ENCODE measurements at places on chromosomes 5 and 9.

DNA sequence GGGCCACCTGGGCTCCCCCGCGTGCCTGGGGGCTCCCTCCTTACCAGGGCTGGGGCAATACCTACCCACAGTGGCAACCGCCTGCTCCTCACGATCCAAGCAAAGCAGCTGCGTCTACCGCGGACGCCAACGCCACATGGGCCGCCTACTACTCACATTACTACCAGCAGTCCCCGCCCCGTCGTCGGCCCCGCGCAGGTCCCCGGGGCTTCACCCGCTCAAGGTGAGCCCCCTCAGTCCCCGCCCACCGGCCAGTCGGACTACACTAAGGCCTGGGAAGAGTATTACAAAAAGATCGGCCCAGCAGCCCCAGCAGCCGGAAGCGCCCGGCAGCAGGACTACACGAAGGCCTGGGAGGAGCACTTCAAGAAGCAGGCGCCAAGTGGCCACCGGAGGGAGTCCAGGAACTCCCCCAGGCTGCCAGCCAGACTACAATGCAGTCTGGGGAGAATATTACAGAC, 106.0 kb upstream of the MTAP start:
- no peak for DNase-seq

DNA sequence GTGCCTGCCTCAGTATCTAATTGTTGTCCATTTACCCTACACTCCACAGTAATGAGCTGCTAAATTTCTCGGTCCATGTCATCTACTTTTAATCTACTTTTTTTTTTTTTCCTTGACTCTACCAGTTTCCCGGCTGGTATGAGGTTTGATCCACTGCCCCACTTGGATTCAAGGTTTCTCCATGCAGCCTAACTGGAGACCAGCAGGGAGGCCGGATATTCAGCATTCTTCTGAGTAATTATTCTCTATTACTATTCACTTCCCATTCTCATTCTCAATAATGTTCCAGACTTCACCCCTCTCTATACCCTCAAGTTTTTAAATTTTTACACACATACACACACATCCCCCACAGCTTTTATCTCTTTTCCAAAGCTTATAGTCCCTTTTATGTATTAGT, 51.0 kb upstream of the SUSD1 start:
- DNase-seq: no peak

- no peak for DNase-seq
Measured at GRCh38 chr9:76996700-76997099, 22.8 kb upstream of the FOXB2 start.

DNA sequence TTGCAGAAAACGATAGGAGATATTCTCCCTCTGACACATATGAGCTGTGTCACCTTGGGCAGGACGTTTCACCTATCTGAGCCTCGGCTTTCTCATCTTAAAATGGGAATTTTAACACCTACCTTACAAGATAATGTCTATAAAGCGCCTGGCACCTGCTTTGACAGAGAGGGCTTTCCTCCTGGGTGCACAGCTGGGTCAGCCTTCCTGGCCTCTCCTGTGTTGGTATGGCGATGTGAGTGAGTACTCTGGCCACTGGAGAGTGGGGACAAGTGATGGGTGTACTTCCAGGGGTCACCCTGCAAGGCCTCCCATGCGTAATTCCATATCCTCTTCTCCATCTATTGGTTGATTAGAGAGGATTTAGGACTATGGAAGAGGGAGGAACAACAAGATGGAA, 113.1 kb upstream of the SMIM23 start:
- no peak for DNase-seq

- no peak for DNase-seq
Measured at GRCh38 chr5:127585661-127586060, 63.2 kb upstream of the CTXN3 start.

DNA sequence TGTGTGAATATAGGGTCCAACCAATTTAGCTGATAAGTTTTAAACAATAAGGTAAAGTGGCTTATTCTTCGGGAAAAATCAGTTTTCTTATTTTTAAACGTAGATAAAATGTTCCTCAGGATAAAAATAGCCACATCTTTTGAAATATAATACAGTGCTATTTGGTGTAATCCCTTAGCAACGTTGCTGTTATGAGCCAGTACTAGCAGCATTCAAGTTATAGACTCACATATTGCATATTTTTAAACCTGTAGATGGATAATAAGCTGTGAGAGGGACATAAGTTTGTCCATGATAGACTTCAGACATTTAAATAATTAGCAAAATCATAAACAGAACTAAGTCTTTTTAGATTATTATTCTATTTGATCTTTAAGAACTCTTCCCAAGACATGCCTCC, 6.3 kb downstream of the PDE4D start:
- no peak for DNase-seq

DNA sequence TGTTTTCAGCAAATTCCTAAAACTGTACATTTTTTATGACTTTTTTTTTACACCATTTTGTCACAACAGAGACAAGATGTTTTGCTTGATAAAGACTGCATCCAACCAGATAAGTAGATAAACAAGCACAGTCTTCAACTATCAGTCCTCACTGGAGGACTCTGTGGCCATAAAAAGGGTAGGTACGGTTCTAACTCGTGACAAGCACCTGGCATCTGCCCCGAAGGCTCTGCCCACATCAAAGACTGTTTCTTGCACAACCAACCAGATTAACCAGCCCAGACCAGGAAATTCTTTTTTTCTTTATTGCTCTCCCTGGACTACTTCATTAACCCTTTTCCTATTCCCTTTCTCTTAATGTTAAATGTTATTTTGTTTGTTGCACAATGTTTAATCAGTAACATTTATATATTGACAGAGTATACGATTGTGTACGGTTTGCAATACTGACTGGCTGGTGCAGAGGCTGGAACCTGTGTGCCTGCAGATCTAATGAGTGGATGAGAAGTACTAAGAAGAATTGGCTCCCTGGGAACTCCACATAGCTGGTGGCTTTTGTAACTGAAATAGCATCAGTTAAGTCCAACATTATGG, 74.1 kb downstream of the SERINC5 start:
- no peak for DNase-seq

DNA sequence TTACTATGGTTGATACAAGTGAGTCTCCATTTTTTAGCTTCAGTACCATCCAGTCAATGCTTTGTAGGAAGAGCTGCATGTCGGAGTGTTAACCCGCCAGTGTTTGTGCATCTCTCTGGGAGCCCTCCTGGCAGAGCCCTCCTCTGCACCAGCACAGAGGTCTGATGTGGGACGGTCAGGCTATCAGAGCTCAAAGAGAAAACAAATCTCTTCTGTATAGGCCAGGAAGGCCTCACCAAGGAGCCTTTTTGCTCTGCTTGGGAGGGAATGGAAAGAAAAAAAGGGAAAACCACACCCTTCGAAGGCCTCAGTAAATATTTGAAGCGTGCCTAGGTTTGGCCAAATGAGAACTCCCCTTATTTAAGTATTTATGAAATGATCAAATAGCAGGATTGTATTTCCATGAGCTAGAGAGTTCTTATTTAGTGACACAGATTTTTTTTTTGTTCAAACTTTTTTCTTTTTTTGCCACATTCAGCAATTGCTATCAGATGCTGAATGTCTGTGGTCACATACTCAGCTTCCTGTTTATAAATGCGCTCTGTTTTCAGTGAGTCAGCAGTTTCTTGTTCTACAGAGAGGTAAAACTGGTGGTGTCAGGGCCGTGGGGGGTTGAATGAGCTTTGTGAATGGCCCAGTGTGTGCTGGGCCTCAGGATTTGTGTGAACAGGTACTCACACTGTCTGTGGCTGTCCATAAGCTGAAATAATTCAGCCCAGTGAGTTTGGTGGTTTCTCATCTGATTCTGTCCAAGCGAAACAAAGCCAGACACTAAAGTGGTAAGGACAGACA, 226.6 kb downstream of the SNX18 start:
- DNase-seq: no peak

DNA sequence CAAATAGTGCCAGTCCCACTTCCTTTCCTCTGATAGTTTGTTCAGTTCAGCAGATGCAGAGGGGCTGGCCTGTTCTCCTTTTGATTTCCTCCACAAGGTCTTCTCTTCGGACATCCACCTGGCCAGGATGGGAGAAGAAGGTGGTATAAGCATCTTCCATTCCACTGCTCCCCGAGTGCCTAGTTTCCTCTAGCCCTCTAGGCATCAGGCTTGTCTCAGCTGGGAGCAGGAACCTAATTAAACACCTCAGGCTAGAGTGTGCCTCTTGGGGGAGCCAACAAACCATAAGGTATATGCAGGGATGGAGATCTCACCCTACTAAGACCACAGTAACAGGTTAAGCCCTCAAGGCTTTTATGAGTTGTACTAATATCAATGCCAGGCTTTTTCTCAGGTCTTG, 835 bp upstream of the DND1 start:
- no peak for DNase-seq

GRCh38 chr9:82526577-82526976, 536.4 kb downstream of the RASEF start:
- no peak for DNase-seq

- DNase-seq: no peak
Measured at GRCh38 chr5:150062216-150062922, 24.0 kb downstream of the CSF1R start.

DNA sequence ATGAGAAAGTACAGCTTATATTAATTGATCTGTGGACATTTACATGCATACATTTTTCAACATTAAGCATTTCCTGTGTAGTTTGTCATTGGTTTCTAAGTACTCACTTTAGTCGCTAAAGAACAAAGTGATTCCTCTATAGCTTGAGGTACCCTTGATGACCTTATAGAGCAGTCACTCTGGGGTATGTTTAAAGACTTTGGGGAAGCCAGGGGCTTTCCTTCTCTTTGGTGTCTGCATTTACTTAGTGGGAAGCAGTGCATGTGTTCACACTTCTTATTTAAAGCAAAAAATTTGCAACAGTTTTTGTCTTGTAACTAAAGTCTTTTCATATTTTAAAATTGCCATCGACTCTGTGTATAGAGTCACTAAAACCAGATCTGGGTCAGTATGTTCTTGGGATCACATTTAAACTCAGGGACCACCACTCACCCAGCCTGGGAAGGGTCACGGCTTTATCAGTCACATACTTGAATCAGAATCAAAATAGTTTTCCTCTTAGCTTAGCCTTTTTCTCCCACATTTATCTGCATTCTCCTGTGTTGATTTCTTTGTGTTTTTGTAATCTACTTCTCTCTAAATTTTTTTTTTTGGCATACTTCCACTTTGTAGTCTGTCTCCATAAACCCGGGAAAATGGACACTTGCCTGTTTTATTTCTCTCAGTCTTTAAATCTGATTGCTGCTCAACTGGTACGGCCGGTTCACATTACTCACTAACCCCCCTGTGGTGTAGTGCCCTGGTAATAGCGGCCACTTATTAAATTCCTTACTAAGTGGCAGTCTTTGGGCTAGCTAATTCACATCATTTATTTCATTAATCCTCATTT, 143.9 kb upstream of the FBN2 start:
- DNase-seq: no peak

- DNase-seq: no peak
Measured at GRCh38 chr5:32027093-32027716, 146.9 kb downstream of the GOLPH3 start.

GRCh38 chr9:118959366-118959765, 409.9 kb downstream of the BRINP1 start:
- no peak for DNase-seq

DNA sequence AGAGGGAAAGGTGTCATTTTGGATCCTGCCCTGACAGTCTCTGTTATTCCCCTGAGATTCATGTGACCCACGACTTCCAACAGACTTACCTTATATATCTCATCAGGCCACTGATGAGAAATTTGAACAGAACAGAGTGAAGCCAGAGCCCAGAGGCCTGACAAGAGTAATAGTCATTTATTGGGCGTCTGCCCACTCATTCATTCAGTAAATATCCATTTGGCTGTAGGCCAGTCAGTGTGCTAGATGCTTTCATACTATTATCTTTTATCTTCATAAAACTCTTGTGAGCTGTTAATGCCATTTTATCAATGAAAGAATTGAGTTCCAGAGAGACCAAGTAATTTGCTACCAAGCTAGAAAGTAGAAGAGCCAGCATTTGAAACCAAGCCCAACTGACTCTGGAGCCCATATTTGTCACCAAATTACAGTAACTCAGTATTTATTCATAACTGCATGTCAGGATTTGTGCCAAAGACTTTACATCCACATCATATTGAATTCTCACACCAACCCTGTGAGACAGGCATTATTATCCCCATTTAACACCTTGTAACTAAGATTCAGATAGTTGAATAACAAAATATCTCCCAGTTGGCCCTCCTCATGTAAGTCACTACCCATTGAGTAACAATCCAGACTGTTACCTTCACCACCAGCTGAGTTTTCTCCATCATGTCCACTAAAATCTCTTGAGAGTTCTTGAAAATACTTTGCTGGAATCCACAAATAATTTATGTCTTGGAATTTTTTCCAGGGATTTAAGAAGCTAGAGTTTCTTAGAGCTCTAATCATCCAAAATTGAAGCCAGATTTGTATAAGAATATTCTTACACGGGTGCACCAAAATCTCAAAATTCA, 2.5 kb downstream of the PTPDC1 start:
- no peak for DNase-seq

DNA sequence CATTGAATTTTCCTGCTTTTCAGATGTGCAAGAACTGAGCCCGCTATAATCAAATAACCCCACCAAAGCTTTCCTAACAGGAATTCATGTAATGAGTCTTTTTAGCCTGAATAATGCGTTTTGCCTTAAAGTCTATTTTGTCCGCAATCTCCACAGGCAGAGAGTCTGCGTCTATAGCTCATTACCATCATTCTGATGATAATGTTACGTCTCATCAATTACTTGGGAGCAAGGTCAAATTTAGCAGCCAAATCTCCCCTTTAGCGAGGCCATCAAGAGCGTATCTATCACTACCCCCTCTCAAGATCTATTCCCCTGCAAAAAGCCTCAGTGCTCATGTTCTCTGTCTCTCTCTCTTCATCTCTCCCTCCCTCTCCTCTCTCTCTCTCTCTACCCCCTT, 416.1 kb downstream of the ZSWIM6 start:
- DNase-seq: no peak

DNA sequence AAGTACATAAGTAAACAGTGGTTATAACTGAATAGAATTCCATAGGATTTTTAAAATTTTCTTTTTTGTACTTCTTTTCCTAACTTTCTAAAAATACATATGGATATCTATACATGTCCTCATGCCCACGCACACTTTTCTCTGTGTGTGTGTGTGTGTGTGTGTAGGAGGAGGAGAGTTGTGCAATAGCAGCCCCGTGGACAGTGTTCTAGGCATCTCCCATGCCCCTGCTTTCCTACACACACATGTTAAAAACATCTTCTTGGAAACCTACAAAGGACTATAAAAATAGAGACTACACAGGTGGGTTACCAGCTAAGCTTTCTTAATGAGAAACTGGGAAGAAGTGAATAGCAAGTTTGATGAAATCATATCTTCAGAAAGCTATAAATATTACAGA, 19.8 kb upstream of the HEXB start:
- DNase-seq: no peak
